Endothelial cell of umbilical vein (primary cell): ENCODE measurements at places on chromosomes 12 and 14. TPM values are rescaled to one million over a fixed set of nuclear protein-coding genes. Genes with fewer than 3 reads are reported as not detected.
A peak's percentile ranks its signal among the peaks of the same experiment; 100 is the strongest.

DNA sequence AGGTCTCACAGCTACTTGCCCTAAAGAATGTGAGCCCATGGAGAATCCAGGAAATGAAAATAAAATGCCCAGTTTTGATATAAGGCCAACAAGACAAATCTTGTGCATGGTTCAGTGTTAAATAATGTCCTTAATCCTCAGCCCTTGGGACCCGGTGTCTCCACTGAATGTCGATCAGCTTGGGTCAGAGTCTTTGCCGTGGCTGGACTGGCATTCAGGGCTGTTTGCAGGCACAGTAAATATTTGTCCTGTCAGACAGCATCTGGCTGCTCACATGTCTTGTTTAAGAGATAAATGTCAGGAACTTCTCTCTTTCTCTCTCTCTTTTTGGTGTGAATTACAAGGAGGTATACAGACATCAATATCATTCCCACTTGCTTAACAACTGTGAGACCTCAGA is 452.5 kb downstream of the FUT8 start:
- no peaks in the 10 kb centered on the region for H3K4me1 ChIP-seq
- no peaks in the 10 kb centered on the region for H3K27me3 ChIP-seq
- DNase-seq = no peak
- H3K4me3 ChIP-seq = no peak overlapping the region

DNA sequence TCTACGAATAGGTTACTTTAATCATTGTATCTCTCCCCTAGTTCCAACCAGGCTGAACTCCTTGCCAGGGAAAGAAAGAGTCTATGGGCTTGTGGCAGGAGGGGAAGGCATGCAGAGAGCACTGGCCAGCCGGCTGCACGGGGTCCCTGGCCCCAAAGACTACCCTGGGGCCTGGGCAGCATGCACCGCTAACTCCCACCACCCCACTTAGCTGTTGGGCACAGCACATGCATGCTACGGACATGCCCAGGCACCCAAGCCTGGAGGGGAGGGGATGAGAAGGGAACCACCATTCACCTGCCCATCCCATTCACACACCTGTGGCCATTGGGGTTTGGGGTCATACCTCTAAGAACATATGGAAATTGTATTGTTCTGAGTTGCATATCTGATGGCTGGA is 94.1 kb downstream of the PIK3C2G start:
- H3K27ac ChIP-seq = no peak overlapping the region
- no peaks in the 10 kb centered on the region for H3K36me3 ChIP-seq
- H3K4me3 ChIP-seq = no peak overlapping the region

DNA sequence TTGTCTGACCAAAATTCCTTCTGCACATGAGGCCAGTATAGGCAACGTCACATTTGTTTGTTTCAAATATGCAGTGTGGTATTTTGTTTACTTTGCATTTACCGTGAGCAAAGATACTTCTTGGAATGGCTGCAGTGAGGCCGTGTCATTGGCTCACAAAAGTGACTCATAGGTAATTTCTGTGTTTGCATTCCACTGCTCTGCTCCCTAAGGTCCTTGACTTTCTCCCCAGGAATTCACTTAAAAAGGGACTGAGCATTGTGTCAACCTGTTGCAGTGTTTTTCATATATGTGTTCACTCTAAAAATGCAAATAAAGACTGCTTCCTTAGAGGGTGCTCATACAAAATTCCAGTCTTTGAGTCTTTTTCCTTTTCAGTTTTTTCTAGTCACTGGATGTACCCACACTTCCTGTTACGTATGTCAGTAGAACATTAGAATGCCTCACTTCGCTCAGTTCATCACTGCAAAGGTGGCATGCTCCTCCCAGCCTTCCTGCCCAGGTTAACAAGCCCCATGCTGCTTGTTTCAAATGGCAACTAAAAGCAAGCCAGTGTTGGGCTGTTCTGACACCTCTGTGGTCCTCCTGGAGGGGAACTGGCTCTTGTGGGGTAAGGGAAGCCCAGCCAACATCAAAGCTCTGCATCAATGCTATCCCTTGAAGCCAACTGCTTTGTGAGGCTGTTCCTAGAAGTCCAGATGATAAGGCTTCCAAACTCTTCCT is 9.1 kb downstream of the C12orf76 start:
- H3K4me3 ChIP-seq = no peak overlapping the region
- H3K36me3 ChIP-seq = peaks cover 4% of the 10 kb centered on the region
- peak; percentile 74 for DNase-seq

DNA sequence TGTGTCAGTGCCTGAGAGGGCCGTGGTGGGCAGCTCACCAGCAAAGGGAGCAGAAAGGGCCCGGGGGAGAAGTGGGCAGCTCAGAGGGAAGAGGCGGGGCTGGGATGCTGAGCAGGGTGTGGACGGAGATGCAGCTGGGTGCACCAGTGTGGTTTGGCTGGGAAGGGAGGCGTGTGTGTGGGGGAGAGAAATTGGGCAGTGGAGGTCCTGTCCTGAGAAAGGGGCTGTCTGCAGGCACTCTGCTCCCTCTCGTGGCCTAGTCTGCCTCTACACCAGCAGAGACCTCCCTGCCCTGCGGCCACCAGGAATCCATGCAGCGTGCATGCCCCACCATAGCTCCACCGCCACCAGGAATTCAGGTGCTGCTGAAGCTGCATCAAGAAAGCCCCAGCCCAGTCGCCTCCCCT is 6.4 kb downstream of the TMEM121 start:
- DNase-seq = no peak
- H3K27ac ChIP-seq = no peak overlapping the region
- H3K27me3 ChIP-seq = no peaks in the 10 kb centered on the region
- H3K4me1 ChIP-seq = peaks cover 9% of the 10 kb centered on the region
- H3K36me3 ChIP-seq = no peaks in the 10 kb centered on the region

DNA sequence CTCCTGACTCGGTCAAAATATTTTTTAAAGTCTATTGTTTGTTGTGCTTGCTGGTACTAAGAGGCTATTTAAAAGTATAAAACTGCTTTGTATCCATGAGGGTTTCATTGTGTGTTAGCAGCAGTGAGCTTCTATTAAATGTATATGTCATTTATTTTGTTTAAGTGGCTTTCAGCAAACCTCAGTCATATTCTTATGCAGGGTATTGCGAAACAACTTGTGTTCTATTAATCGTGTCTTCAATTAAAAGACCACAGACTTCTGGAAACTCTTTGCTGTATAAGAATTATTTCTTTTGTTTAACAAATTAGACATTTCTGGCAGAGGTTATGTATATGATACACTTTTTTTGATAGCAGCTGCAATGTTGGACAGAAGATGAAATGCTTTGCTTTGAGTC is 6.5 kb downstream of the IAPP start:
- no peaks in the 10 kb centered on the region for H3K27me3 ChIP-seq
- no peak overlapping the region for H3K4me3 ChIP-seq
- no peaks in the 10 kb centered on the region for H3K36me3 ChIP-seq
- no peak overlapping the region for H3K27ac ChIP-seq
- H3K4me1 ChIP-seq = no peaks in the 10 kb centered on the region
- no peak for DNase-seq

GRCh38 chr14:101960225-101960624 is 4.1 kb upstream of the DYNC1H1 start:
- peak; percentile 42 for DNase-seq
- H3K27me3 ChIP-seq = no peaks in the 10 kb centered on the region
- H3K4me1 ChIP-seq = peaks cover 5% of the 10 kb centered on the region
- no peak overlapping the region for H3K27ac ChIP-seq
- H3K36me3 ChIP-seq = no peaks in the 10 kb centered on the region

GRCh38 chr12:2897418-2897817 is 6.7 kb downstream of the TULP3 start:
- DNase-seq = no peak
- H3K27me3 ChIP-seq = no peaks in the 10 kb centered on the region
- no peak overlapping the region for H3K27ac ChIP-seq
- no peaks in the 10 kb centered on the region for H3K4me1 ChIP-seq

DNA sequence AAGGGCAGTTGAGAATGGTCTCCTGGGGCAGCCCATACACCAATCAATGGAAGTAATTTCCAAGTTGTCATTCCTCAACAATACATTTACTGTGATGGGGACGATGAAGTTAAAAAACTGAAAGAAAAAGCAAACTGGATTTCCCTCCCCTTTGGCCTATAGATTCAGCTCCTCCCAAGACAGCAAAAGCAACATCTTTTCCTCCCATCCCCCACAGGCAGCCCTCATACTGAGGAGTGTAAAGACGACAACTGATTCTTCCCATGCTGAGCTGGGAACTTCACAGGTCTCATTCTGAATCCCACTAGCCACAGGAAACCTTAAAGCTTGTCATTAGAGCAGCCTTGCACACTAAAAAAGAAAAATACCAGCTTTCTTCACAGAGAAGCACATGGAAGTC is 48.5 kb downstream of the PITPNM2 start:
- peaks cover 27% of the 10 kb centered on the region for H3K4me1 ChIP-seq
- no peak overlapping the region for H3K4me3 ChIP-seq
- no peaks in the 10 kb centered on the region for H3K27me3 ChIP-seq
- no peak overlapping the region for H3K27ac ChIP-seq
- H3K36me3 ChIP-seq = no peaks in the 10 kb centered on the region

DNA sequence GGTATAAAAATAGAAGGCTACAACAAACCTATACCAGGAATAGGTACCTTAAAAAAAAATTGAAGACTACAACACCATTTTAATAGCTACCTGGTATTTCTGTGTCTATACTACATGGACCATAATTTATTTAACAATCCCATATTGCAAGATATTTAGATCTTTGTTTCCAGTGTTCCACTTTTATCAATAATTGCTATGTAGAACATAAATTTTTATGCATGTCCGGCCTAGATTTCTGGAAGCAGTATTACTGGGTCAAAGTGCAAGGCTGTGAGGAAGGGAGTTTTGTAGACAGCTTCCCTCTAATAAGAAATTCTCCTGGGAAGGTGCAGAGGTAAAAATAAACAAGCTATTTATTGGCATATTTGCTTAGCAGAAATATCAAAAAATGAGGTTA is 4.1 kb upstream of the DCAF11 start:
- no peaks in the 10 kb centered on the region for H3K36me3 ChIP-seq
- no peak overlapping the region for H3K4me3 ChIP-seq
- H3K27me3 ChIP-seq = no peaks in the 10 kb centered on the region
- H3K27ac ChIP-seq = no peak overlapping the region

- H3K36me3 ChIP-seq = peaks cover 11% of the 10 kb centered on the region
- no peak overlapping the region for H3K27ac ChIP-seq
- no peaks in the 10 kb centered on the region for H3K27me3 ChIP-seq
- no peak overlapping the region for H3K4me3 ChIP-seq
- no peak for DNase-seq
These were observed 2.1 kb downstream of the NOXRED1 start for GRCh38 chr14:77421201-77421600.

DNA sequence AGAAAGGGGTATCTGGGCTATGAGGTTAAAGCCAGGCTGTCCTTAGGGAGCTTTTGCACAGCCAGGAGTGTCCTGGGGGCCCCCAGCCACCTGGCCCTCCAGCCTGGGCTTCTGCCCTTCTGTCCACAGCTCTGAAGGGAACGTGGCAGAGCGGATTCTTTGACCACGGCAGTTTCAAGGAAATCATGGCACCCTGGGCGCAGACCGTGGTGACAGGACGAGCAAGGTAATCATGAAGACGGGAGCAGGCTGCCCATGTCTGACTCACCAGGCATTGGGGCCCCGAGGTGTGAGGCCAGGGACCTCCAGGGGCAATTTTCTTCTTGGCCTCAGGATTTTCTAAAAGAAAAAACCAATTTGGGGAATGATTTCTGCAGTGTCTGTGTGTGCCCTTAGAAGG is 53.1 kb downstream of the FOXN4 start:
- H3K36me3 ChIP-seq = no peaks in the 10 kb centered on the region
- H3K27ac ChIP-seq = no peak overlapping the region
- H3K27me3 ChIP-seq = no peaks in the 10 kb centered on the region
- no peak for DNase-seq
- no peaks in the 10 kb centered on the region for H3K4me1 ChIP-seq

GRCh38 chr12:82866227-82866775 is 179.6 kb downstream of the TMTC2 start:
- DNase-seq = no peak
- no peak overlapping the region for H3K4me3 ChIP-seq
- H3K27me3 ChIP-seq = no peaks in the 10 kb centered on the region
- no peak overlapping the region for H3K27ac ChIP-seq
- H3K36me3 ChIP-seq = no peaks in the 10 kb centered on the region
- peaks cover 11% of the 10 kb centered on the region for H3K4me1 ChIP-seq

GRCh38 chr12:115541891-115542421 is 735.5 kb downstream of the MED13L start:
- H3K36me3 ChIP-seq = no peaks in the 10 kb centered on the region
- H3K4me1 ChIP-seq = no peaks in the 10 kb centered on the region
- DNase-seq = no peak
- H3K4me3 ChIP-seq = no peak overlapping the region
- no peak overlapping the region for H3K27ac ChIP-seq

DNA sequence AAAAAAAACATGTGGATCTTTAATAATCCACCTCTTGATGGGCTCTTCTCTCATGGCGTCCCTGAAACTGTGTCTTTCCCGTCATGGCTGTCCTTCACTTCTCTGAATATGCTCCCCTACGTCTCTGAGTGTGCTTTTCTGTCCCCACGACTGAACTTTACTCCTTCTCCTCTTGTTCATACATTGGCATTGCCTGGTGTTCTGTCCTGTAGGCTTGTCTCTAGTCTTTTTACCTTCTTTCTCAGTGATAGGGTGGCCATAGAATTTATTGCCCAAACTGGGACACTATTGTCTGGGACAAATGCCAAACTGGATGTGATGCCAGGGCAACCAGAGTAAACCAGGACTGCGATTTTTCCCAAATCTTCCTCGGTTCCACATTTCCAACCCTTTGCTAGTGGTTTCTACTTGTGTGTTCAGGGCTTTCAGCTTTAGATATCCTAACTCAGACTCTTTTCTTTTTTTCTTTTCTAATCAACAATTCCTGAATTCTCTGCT is 202.2 kb downstream of the ATP23 start:
- no peaks in the 10 kb centered on the region for H3K27me3 ChIP-seq
- no peak overlapping the region for H3K4me3 ChIP-seq
- H3K36me3 ChIP-seq = no peaks in the 10 kb centered on the region
- H3K27ac ChIP-seq = no peak overlapping the region

DNA sequence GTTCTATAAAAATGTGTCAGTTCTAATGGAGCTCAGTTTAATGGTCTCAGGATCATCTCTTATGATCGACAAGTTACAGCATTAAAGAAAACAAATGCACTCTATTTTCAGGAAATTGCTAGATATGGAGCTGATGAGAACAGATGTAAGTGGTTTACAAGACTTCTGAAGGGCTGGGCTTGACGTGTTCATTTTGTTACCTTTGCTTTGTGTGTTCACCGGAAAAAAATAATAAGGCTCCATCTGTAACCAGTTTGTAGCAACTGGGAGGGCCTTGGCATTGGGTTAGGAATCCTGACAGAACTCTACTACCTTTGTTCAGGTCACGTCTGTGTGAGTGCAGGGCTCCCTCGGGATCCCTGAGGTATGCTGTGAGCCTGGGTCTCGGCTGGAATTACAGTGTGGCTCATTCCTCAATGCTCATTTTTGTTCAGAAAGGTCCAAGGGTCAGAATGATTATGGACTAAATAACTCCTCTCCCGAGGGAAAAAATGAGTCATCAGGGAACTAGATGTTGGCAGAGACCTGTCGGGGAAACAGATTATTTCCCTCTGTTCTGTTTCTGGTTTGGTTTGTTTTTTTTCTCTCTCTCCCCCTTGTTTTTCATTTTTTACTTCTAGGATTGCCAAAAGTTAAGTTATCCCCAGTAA is 158.0 kb downstream of the SLC5A8 start:
- H3K36me3 ChIP-seq = no peaks in the 10 kb centered on the region
- no peak overlapping the region for H3K27ac ChIP-seq
- H3K4me1 ChIP-seq = no peaks in the 10 kb centered on the region
- no peaks in the 10 kb centered on the region for H3K27me3 ChIP-seq

A2M gene
- 6.5 and 16.9 TPM in 2 replicates for total RNA-seq

IFNG-AS1 gene
- not detected in 2 replicates for total RNA-seq

SNRNP35 gene
- total RNA-seq = 27.9 and 30.6 TPM in 2 replicates

SLC5A8 gene
- not detected in 2 replicates for total RNA-seq

SLC4A8 gene
- total RNA-seq = 7.1 and 9.7 TPM in 2 replicates

GLIPR1L1 gene
- not detected in 2 replicates for total RNA-seq

KCNJ8 gene
- not detected in 2 replicates for total RNA-seq

CLEC2D gene
- 4.1 and 6.5 TPM in 2 replicates for total RNA-seq

C12orf50 gene
- total RNA-seq = 0.30 and 0.31 TPM in 2 replicates

IRAK3 gene
- total RNA-seq = 7.4 and 8.5 TPM in 2 replicates

CMAS gene
- total RNA-seq = 34.4 and 35.4 TPM in 2 replicates
